ENCODE measurements at places on chromosomes 12 and 14.

DNA sequence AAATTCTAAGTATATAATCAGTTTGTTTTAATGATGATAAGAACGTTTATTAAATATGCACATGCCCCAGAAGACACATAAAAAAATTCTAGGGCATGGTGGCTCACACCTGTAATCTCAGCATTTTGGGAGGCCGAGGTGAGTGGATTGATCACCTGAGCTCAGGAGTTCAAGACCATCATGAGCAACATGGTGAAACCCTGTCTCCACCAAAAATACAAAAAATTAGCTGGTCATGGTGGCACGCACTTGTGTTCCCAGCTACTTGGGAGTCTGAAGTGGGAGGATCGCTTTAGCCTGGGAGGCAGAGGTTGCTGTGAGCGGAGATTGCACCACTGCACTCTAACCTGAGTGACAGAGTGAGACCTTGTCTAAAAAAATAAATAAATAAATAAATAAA lies 4.0 kb downstream of the CD69 start:
- H3K4me1 ChIP-seq: peaks cover 13% of the 10 kb centered on the region
- H3K36me3 ChIP-seq: no peaks in the 10 kb centered on the region

- H3K4me3 ChIP-seq: no peak overlapping the region
- H3K27me3 ChIP-seq: no peaks in the 10 kb centered on the region
- H3K4me1 ChIP-seq: peaks cover 51% of the 10 kb centered on the region
- peaks cover 3% of the 10 kb centered on the region for H3K36me3 ChIP-seq
- DNase-seq: no peak
Observed at GRCh38 chr14:104686624-104687517, 2.5 kb upstream of the INF2 start.

DNA sequence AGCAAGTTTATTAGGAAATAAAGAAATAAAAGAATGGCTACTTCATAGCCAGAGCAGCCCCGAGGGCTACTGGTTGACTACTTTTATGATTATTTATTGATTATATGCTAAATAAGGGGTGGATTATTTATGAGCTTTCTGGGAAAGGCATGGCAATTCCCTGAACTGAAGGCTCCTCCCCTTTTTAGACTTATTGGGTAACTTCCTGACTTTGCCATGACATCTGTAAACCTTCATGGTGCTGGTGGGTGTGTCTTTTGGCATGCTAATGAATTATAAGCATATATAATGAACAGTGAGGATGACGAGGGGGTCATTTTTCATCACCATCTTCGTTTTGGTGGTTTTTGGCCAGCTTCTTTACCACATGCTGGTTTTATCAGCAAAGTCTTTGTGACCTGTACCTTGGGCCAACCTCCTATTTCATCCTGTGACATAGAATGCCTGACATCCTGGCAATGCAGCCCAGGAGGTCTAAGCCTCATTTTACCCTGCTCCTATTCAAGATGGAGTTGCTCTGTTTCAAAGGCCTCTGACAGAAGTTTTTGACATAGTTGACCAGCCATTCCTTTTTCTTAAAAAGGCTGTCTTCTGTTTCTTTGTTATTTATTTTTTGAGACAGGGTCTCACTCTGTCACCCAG lies 11.1 kb upstream of the PTGES3 start:
- H3K27ac ChIP-seq: no peak overlapping the region
- H3K4me3 ChIP-seq: no peak overlapping the region
- H3K4me1 ChIP-seq: peaks cover 29% of the 10 kb centered on the region

DNA sequence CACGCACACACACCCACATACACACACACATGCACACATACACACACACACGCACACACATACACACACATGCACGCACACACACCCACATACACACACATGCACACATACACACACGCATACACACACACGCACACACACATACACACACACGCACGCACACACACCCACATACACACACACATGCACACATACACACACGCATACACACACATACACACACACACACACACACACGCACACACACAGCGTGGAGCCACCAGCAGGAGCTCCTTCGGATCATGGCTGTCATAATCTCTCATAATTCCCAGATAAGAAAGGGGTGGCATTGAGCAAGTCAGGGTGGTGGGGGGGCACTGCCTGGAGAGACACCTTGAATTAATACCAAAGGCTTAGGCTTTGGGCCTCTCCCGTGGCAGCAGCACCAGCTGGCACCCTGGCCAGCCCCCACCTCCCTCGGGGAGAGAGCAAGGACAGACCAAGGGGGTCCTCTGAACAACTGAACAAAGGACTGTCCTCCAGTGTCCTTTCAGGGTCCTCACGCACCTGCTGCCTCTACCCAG lies 21.9 kb downstream of the ANO2 start:
- no peak overlapping the region for H3K27ac ChIP-seq
- peaks cover 2% of the 10 kb centered on the region for H3K36me3 ChIP-seq
- DNase-seq: no peak
- no peaks in the 10 kb centered on the region for H3K27me3 ChIP-seq
- no peak overlapping the region for H3K4me3 ChIP-seq

DNA sequence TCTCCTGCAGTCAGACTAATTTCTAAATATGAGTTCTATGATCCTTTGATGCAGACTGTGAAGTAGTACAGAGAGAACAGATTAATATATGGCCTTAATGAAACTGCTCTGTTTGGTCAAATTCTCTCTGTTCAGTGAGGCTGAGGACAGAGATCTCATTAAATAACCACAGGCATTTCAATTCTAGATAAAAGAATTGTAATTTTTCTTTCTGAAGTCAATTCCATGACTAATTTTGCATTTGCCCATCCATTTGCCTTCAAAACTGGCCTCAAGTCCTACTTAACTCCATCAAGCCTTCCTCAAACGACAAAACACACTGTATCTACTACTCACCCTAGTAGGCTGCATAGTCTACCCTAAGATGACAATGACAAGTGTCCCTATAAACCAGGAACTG lies 67.1 kb downstream of the DUSP16 start:
- no peaks in the 10 kb centered on the region for H3K36me3 ChIP-seq
- no peak overlapping the region for H3K4me3 ChIP-seq
- no peaks in the 10 kb centered on the region for H3K27me3 ChIP-seq
- peaks cover 17% of the 10 kb centered on the region for H3K4me1 ChIP-seq

DNA sequence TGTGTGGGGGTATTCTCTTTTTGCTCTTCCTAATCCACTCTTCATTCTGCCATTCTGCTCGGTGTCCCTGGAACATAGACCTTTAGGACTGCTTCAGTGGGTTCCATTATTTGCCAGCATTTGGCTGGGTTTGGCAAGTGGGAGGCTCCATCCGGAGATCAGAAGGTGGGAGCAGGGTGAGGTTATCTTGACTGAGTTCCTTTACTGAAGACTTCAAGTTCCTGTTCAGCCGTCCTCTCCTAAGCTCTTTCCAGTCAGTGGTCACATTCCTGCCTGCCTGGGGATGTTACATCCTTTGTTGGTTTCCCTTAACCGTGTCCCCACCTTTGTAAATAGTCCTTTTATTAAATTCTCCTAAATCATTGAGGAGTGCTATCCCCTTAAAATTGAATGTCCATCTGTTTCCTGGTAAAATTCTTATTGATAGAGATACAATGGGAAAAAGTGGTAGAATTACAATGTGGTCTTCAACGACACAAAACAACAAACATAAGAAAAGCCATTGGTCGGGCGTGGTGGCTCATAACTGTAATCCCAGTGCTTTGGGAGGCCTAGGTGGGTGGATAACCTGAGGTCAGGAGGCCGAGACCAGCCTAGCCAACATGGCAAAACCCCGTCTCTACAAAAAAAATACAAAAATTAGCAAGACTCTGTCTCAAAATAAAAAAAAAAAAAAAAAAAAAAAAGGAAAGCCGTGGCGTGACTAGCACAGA lies 5.0 kb upstream of the MIA2 start:
- no peak for DNase-seq
- no peaks in the 10 kb centered on the region for H3K36me3 ChIP-seq
- no peaks in the 10 kb centered on the region for H3K27me3 ChIP-seq
- no peak overlapping the region for H3K4me3 ChIP-seq
- peaks cover 6% of the 10 kb centered on the region for H3K4me1 ChIP-seq

- DNase-seq: no peak
Observed at GRCh38 chr12:75978677-75979076, 52.9 kb downstream of the PHLDA1 start.

- H3K36me3 ChIP-seq: peaks cover 97% of the 10 kb centered on the region
- H3K27me3 ChIP-seq: no peaks in the 10 kb centered on the region
- DNase-seq: no peak
- H3K4me1 ChIP-seq: peaks cover 73% of the 10 kb centered on the region
Observed at GRCh38 chr12:4280351-4281163, 7.0 kb downstream of the CCND2 start.

DNA sequence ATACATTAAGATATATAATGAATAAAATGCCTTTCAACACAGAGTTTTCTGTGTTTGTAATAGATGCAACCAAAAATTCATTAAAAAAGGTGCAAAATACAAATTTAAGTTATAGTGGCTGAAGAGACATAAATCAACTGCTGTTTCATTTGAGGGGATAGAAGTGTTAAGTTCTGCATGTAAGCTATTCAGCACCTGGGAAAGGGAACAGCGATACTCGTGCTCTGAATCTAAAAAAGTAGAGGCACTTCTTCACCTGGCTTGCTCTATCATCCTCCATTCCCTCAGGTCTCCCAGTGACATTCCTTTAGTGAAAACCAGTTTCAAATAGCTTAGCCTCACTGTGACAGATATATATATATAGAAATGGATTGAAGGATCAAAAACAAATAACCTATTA lies 222.6 kb downstream of the ACSS3 start:
- H3K36me3 ChIP-seq: no peaks in the 10 kb centered on the region
- H3K4me3 ChIP-seq: no peak overlapping the region
- DNase-seq: no peak
- no peaks in the 10 kb centered on the region for H3K27me3 ChIP-seq

DNA sequence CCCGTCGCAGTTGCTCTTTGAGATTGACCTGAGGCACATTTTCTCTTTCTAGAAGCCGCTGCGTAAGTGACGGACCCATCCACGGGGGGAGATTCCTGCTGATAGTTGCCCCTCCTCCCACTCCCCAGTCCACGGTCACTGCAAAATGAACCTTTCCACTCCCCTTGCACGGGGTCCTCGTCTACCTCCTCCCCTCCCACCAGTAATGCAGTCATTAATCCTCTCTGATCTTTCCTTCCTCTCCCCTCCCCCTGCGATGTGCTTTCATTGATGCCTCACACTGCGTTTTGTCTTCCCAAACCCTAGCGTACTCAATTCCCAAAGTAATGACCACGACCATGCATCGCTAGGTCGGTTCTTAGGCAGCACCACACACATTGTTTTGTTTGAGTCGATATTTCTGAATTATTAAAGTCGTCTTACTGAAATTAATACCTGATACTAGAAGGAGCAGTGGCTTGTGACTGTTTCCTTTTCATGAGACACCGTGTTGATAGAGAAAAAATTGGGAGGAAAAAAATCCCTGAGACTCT lies 857 bp downstream of the ETNK1 start:
- H3K4me1 ChIP-seq: peaks cover 44% of the 10 kb centered on the region
- no peaks in the 10 kb centered on the region for H3K27me3 ChIP-seq
- H3K36me3 ChIP-seq: peaks cover 2% of the 10 kb centered on the region
- peak overlapping the region; percentile 85 for H3K27ac ChIP-seq
- DNase-seq: no peak
- H3K4me3 ChIP-seq: peak overlapping the region; percentile 94

GRCh38 chr12:23113781-23114180 lies 488.8 kb downstream of the ETNK1 start:
- H3K4me3 ChIP-seq: no peak overlapping the region
- DNase-seq: no peak
- H3K4me1 ChIP-seq: peaks cover 18% of the 10 kb centered on the region
- H3K27me3 ChIP-seq: no peaks in the 10 kb centered on the region
- no peaks in the 10 kb centered on the region for H3K36me3 ChIP-seq

- no peak for DNase-seq
- H3K36me3 ChIP-seq: 0 out of 2 replicates have a peak, but pooled peaks cover 2% of the 10 kb centered on the region
- peak overlapping the region; percentile 68 for H3K4me3 ChIP-seq
- 0 out of 2 replicates have a peak overlapping the region, but pooled peaks have one; percentile 69 for H3K27ac ChIP-seq
- peaks cover 42% of the 10 kb centered on the region for H3K4me1 ChIP-seq
Observed at GRCh38 chr14:45083617-45083975, 320 bp upstream of the PRPF39 start.

GRCh38 chr12:71371122-71371521 lies 68.5 kb upstream of the LGR5 start:
- no peaks in the 10 kb centered on the region for H3K4me1 ChIP-seq
- H3K27ac ChIP-seq: no peak overlapping the region
- no peak overlapping the region for H3K4me3 ChIP-seq
- no peak for DNase-seq

- H3K36me3 ChIP-seq: peaks cover 11% of the 10 kb centered on the region
- peaks cover 49% of the 10 kb centered on the region for H3K4me1 ChIP-seq
- H3K27ac ChIP-seq: no peak overlapping the region
- DNase-seq: no peak
- no peak overlapping the region for H3K4me3 ChIP-seq
- no peaks in the 10 kb centered on the region for H3K27me3 ChIP-seq
Observed at GRCh38 chr12:45246236-45246635, 30.3 kb downstream of the ANO6 start.

- H3K4me3 ChIP-seq: no peak overlapping the region
- H3K27me3 ChIP-seq: no peaks in the 10 kb centered on the region
- H3K27ac ChIP-seq: no peak overlapping the region
- H3K36me3 ChIP-seq: no peaks in the 10 kb centered on the region
Observed at GRCh38 chr14:33542338-33543287, 408.3 kb downstream of the EGLN3 start.

DNA sequence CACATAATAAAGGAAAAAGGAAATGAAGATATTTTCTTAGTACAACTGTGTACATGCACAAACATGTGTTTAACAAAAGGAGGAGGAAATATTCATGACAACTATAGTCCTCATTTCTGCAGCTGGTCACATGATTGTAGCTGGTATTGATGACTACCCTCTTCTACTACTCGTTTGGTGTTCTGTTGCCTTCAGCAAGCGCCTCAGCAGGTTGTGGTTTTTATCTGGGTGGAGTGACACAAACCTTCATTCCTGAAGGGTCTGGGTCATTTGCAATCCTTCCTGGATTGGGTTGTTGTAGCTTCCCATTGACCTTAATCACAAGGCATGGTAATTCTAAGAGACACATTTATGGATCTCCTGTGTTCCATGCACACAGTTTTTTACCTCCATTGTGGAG lies 1009.9 kb upstream of the USP15 start:
- no peak overlapping the region for H3K27ac ChIP-seq
- 0 out of 2 replicates have a peak, but pooled peaks cover 5% of the 10 kb centered on the region for H3K36me3 ChIP-seq
- no peaks in the 10 kb centered on the region for H3K4me1 ChIP-seq

- no peak for DNase-seq
- H3K27me3 ChIP-seq: no peaks in the 10 kb centered on the region
- H3K4me3 ChIP-seq: no peak overlapping the region
- H3K36me3 ChIP-seq: no peaks in the 10 kb centered on the region
- H3K27ac ChIP-seq: 0 out of 2 replicates have a peak overlapping the region, but pooled peaks have one; percentile 51
- H3K4me1 ChIP-seq: peaks cover 29% of the 10 kb centered on the region
Observed at GRCh38 chr14:59303216-59303615, 114.7 kb downstream of the DAAM1 start.

DNA sequence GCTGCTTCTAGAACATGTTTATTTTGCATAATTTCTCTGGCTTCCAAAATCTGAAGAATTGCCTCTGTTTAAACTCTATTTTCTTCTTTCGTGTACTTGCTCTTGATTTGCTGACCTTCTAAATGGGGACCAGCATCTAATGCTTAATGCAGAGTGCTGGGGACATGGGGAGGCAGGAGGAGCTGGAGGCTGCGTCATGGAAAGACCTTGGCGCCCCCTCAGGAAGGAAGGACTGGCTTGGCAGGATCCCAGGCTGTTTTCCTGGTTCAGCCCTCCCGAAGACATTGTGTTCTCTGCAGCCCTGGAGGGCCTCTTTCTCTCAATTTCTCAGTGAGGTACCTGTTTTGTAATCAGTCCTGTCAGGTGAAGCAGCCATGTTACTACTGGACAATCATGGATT lies 5.5 kb downstream of the PRKCH start:
- no peak overlapping the region for H3K27ac ChIP-seq
- peaks cover 24% of the 10 kb centered on the region for H3K27me3 ChIP-seq
- peaks cover 26% of the 10 kb centered on the region for H3K4me1 ChIP-seq
- H3K4me3 ChIP-seq: no peak overlapping the region
- DNase-seq: peak; percentile 38
